ENCODE measurements at places on chromosomes 5 and 9.

DNA sequence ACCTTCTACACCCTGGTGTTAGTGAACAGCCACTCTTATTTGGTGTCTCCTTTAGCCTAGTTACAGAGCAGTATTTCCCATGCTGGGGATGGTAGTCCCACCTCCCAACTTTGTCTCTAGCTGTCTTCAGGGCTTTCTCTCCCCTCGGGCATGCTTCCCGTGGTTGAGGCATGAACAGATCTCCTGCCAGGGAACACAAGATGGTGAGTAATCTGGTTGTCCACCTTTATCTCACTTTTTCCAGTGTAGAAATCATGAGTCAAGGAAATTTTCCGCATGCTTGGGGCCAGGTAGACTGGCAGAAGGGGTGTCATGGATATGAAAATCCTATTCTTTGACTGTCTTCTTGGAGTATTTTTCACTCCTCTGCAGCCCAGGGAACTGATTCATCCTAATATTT is 532.9 kb downstream of the ANXA1 start:
- DNase-seq: no peak

- no peak for DNase-seq
Observed at GRCh38 chr9:112869917-112870316, 20.8 kb downstream of the SLC46A2 start.

GRCh38 chr9:114412048-114412683 is 24.4 kb upstream of the AKNA start:
- no peak for DNase-seq

DNA sequence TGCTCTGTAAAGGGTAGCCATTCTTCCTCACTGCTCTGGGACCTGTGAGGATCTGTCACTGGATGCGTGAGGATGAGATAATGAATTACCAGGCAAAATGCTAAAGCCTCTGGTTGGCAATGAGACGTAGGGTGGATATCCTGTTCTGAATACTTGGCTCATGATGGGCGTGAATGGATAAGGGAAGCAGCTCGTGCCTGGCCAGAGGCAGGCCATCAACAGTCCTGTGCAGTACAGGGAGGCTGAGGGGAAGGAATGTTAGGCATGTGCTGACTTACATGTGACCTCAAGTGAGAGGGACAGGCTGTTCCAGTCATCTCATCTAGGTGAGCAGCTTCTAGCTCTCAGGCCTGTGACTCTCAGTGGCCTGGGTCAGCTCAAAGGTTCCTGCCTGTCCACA is 172.8 kb downstream of the CARTPT start:
- no peak for DNase-seq

DNA sequence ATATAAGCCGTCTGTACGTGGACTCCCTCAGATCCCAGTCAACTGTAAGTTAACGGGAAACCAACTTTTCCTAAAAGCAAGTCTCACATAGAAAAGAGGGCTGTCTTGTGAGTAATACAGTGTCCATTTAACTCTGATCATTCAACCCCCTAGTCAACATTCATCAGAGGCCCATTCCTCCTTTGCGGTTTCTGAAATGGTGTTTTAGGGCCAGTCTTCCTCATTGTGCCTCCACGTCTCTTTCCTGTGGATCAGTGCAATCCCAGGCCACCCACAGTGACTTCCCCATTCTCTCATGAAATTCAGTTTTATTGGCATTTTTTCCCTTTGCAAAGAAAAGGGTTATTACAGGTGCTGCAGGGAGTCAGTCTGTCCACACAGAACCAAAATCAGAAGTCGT is 261.8 kb downstream of the NR3C1 start:
- no peak for DNase-seq

GRCh38 chr5:136030956-136031611 is 2.3 kb downstream of the TGFBI start:
- no peak for DNase-seq

- DNase-seq: no peak
Observed at GRCh38 chr9:95272830-95273229, 44.7 kb downstream of the FANCC start.

DNA sequence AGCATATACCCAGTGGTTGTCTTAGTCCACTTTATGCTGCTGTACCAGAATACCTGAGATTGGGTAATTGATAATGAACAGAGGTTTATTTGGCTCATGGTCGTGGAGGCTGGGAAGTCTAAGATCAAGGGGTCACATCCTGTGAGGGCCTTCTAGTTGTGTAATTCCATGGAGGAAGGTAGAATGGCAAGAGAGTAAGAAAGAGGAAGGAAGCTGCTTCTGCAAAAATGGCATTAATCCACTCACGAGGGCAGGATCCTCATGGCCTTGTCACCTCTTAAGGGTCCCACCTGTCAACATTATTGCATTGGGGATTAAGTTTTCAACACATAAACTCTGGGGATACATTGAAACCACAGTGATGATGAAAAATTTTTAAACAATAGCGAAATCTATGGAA is 17.0 kb downstream of the BTNL8 start:
- no peak for DNase-seq

DNA sequence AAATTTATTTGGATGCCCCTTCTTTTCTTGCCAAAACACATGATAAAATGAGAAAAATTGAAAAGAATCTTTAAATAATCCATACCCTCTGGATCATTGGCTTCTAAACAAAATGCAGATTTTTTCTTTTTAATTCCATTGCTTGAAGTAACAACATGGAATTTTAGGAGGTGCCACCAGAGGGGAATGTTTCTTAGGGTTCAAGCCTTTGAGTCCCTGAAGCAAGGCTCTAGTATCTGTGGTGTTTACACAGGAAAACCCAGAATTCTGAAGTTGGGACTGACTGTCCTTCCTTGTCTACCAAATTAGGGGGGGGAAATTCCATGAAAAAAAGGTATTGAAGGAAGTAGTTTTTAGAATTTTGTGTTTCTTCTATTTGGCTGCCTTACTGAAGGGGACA is 69.4 kb downstream of the LMNB1 start:
- DNase-seq: peak; percentile 12

GRCh38 chr5:72658161-72658560 is 151.0 kb upstream of the ZNF366 start:
- DNase-seq: no peak

DNA sequence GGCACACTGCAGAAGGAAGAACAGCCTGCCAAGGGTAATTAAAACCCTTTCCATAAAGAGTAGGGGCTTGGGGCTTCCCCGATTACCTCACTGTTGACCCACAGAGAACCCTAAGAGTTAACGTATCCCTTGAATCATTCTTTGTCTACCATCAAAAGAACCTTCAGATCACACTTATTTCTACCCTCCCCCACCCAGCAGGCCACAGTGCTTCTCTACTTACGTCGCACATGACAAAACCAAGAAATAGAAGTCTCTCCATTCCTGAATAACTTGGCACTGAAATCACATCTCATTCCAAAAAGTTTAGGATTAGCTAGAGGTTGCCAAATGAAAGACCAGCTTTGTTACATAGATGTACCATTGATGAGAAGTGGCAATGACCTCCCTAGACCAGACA is 268.7 kb upstream of the GAS1 start:
- no peak for DNase-seq

DNA sequence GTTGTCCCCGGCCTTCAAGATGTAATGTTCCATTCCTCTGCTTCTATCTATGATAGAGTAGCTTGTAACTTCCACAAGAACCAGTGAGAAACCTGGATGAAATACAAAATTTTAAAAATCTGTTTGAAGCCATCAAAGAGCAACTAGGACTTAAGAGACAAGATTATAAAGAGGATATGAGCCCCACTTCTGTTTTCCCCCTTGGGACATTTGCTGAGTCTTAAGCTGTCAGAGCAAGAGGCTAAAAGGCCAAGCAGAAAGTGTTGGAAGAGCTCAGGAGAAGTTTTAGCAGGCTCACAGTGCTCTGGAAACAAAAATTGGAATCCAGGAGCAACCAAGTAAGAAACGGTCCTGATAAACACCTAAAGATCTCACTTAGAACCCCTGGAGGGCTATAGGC is 76.1 kb downstream of the ADRB2 start:
- no peak for DNase-seq

GRCh38 chr5:3002230-3002629 is 250.8 kb upstream of the IRX2 start:
- DNase-seq: no peak

DNA sequence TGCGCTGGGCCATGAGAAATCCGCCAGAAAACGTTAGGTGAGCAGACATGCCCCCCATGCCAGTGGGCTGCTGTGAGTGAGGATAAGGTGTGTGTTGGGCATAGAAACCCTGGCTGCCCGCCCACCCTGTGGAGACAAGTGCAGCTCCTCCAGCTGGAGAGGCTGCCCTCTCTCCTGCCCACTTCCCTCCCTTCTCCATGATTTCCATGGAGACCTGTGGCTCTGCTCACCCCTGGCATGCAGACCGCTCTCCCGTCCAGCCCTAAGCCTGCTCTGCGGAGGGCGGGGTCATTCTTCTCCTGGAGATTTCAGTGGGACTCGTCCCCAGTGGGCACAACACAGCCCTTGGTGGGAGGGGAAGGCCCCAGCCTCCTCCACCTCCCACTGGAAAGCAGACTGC is 133.0 kb upstream of the FAM120A start:
- no peak for DNase-seq

- DNase-seq: no peak
Observed at GRCh38 chr5:459562-460272, 16.7 kb downstream of the EXOC3 start.

DNA sequence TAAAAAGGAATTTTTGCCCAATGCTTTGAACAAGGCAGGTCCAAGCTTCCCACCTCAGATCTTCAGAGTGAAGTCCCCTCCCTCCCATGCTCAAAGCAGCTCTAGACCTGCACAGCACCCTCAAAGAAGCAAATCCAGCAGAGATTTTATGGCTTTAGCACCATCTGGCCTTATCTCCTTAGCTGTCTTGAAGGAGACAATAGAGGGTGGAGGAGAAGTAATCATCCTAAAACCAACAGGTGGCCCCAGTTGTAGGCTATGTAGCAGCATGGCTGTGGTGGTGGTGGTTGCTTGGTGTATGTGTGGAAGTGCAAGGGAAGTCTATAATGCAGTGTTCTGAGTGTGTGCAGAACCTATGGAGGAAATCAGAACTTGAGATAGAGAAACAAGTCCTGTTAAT is 140.1 kb downstream of the GRIA1 start:
- DNase-seq: no peak

DNA sequence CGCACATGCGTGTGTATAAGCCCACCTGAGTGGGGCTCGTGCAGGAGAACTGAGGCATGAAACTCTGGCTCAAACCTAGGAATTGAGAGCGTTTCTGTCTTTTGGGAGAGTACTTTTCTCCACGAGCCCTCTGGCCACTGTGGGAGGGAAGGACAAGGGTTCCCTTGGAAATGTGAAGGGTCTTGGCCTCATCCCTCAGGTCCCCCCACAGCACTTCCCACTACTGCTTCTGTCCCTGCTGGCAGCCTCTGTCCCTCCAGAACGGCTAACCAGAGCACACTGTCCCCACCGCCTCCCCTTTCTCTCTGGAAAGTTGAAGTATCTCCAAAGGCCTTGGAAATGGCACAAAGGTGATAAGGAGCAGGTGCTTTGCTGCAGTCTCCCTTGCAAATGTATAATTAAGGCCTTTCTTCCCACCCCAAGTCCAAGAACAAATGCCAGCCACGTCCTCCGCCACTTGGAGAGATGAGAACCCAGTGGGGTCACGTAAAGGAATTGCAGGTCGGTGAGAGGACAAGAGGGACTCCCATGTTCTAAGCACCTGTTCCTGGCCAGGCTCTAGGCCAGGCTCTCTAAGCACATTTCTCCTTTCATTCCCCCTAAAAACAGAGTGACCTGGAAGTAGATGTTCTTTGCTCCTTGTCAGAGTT is 107.9 kb upstream of the LMX1B start:
- DNase-seq: no peak

DNA sequence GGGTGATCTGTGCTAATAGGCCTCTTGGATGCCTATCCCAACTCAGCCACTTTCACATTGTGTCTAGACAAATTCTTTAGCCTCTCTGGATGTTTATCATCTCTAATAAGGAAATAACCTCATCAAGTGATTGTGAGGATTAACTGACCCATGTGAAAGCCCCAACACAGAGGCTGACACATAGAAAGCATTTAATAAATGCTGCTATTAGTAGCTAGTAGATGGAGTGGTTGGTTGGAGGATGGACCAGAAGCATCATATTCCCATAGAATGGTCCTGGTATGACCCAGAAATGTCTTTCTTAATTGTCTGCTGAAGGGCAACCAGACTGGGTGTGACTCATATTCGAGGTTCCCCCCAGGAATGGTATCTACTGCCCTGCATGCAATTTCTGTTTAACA is 124.4 kb downstream of the PIK3R1 start:
- no peak for DNase-seq

All from GM04504 (cell line).